ENCODE measurements at places on chromosomes 3 and 15.

GRCh38 chr15:37046876-37047614 is 53.3 kb downstream of the MEIS2 start:
- H3K4me3 ChIP-seq = no peak overlapping the region
- H3K27me3 ChIP-seq = no peaks in the 10 kb centered on the region
- H3K4me1 ChIP-seq = peaks cover 7% of the 10 kb centered on the region
- no peaks in the 10 kb centered on the region for H3K36me3 ChIP-seq

DNA sequence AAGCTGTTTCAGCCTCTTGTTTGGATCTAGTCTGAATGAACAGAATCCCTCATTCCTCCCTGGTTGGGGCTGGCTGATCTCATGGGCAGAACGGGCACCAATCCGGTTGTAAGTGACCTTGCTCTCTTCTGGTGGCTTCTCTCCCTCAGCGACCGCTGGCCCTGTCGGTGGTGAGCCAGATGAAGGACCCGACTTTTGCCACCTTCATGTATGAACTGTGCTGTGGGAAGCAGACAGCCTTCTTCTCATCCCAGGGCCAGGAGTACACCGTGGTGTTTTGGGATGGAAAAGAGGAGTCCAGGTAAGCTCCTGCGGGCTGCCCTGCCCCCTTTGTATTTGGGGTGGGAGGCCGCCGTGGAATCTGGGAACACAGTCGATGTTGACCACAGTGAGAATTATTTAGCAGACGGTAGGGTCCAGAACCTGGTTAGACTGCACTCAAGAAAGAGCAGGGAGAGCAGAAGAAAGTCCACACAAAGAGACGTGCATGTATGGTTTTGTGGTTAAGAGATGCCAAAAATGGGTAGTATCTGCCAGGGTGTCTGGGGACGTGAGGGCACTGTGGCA is 138.8 kb downstream of the LRRK1 start:
- DNase-seq = peak; percentile 46
- H3K4me1 ChIP-seq = no peaks in the 10 kb centered on the region
- no peaks in the 10 kb centered on the region for H3K27me3 ChIP-seq
- H3K4me3 ChIP-seq = no peak overlapping the region
- H3K36me3 ChIP-seq = peaks cover 50% of the 10 kb centered on the region

GRCh38 chr3:49428752-49429080 is 408 bp downstream of the NICN1 start:
- no peaks in the 10 kb centered on the region for H3K4me1 ChIP-seq
- peak overlapping the region; percentile 65 for H3K27ac ChIP-seq
- peak overlapping the region; percentile 79 for H3K4me3 ChIP-seq
- no peak for DNase-seq
- no peaks in the 10 kb centered on the region for H3K36me3 ChIP-seq

DNA sequence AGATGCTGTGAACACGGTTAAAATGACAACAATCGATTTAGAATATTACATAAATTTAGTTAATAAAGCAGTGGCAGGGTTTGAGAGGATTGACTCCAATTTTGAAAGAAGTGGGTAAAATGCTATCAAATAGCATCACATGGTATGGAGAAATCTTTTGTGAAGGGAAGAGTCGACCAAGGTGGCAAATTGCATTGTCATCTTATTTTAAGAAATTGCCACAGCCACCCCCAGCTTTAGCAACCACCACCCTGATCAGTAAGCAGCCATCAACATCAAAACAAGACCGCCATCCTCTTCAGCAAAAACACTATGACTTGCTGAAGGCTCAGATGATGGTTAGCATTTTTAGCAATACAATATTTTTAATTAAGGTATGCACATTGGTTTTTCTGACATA is 5.7 kb upstream of the CCR5 start:
- DNase-seq = no peak
- no peak overlapping the region for H3K4me3 ChIP-seq
- H3K4me1 ChIP-seq = no peaks in the 10 kb centered on the region

DNA sequence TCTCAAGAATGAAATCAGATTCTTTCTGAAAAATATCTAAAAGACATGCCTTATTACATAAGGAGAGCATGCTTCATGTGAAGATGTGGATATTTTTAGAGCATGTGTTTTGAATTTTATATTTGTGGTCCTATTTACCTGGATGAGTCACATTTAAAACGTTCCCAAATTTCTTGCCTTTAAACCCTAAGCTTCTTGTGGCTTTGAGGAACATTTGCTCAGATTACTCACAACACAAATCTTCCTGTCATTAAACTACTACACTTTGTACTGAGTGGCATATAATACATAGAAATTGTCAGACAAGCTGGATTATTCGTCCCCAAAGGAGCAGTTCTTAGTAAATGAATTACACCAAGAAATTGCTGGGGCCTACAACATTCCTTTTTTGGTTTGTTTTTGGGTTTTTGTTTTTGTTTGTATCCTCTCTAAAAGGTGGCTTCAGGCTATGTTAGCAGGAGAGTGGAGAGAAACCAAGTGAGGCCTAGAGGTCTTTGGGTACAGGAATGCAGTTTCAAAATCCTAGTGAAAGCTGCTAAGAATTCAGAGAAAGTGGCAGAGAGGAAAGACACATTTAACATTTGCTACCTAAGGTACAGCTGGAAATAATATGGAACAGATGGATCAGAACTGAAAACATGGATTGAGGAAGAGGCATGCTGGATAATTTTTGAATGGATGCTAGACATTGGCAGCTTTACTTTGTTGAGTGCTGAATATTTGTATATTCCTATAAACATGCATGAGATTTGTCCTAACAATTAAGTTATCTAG is 128.1 kb downstream of the RPL22L1 start:
- H3K27ac ChIP-seq = peak overlapping the region; percentile 91
- DNase-seq = no peak
- H3K4me3 ChIP-seq = no peak overlapping the region
- H3K27me3 ChIP-seq = no peaks in the 10 kb centered on the region

DNA sequence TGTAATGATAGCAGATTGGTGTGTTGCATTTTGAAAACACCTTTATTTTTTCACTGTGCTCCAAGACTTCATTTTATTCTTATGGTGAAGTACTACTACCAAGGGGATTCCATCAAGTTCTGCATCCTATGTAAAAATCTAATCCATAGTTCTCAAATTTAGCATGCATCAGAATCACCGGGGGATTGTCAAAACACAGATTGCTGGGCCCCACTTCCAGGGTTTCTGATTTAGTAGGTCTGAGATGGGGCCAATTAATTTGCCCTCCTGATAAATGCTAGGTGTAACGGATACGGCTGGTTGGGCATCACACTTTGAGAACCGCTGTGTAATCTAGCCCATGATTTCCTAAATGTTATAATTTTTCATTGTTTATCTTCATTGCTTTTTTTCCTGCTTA is 692 bp downstream of the ZWILCH start:
- H3K27me3 ChIP-seq = no peaks in the 10 kb centered on the region
- H3K36me3 ChIP-seq = peaks cover 59% of the 10 kb centered on the region
- H3K27ac ChIP-seq = peak overlapping the region; percentile 87
- H3K4me3 ChIP-seq = peak overlapping the region; percentile 85
- peaks cover 14% of the 10 kb centered on the region for H3K4me1 ChIP-seq

DNA sequence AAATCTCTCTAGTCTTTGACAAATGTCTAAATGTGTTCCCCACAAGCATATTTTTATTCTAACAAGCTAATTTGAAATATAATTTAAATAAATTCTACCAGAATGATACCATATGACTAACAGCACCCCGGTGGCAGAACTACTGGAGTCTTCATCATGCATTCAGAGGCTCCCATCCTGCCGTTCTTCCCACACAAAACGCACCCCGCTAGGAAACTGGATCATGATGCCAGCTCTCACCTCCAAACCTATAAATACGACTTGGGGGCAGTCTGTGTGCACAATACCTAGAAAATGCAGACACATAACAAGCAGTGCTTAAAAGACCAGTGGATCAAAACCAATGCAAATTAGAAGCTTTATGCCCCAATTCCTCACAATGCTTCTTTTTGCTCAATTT is 8.5 kb downstream of the HOMER2 start:
- no peak overlapping the region for H3K27ac ChIP-seq
- H3K27me3 ChIP-seq = no peaks in the 10 kb centered on the region
- peaks cover 24% of the 10 kb centered on the region for H3K4me1 ChIP-seq
- no peak for DNase-seq

DNA sequence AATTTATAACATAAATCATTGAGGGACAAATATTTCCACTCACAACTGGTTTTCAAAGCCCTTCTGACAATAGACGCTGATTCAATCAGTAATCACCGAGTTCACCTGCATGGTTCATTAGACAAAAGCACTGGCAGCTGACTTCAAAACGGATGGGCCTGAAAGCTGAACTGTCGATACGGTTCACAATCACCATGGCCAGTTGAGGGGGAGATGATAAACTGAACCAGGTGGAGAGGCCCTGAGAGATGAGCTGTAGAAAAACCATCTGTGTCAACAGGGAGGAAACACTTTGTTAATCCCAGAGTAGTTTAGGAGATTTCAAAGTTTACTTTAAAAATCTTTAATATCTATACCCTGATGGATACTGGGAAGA is 75.0 kb downstream of the PEX5L start:
- H3K4me1 ChIP-seq = peaks cover 3% of the 10 kb centered on the region
- DNase-seq = no peak
- no peak overlapping the region for H3K27ac ChIP-seq
- no peaks in the 10 kb centered on the region for H3K36me3 ChIP-seq

GRCh38 chr15:62931650-62932049 is 110.9 kb upstream of the TPM1 start:
- H3K4me3 ChIP-seq = no peak overlapping the region
- no peaks in the 10 kb centered on the region for H3K27me3 ChIP-seq
- DNase-seq = no peak

GRCh38 chr3:89238846-89239245 is 131.4 kb downstream of the EPHA3 start:
- no peak for DNase-seq
- no peaks in the 10 kb centered on the region for H3K4me1 ChIP-seq
- H3K4me3 ChIP-seq = no peak overlapping the region
- H3K36me3 ChIP-seq = no peaks in the 10 kb centered on the region

- H3K4me1 ChIP-seq = no peaks in the 10 kb centered on the region
- H3K4me3 ChIP-seq = no peak overlapping the region
- DNase-seq = no peak
- H3K27ac ChIP-seq = no peak overlapping the region
- no peaks in the 10 kb centered on the region for H3K36me3 ChIP-seq
Measured at GRCh38 chr15:86912661-86913060, 833.0 kb downstream of the AGBL1 start.

DNA sequence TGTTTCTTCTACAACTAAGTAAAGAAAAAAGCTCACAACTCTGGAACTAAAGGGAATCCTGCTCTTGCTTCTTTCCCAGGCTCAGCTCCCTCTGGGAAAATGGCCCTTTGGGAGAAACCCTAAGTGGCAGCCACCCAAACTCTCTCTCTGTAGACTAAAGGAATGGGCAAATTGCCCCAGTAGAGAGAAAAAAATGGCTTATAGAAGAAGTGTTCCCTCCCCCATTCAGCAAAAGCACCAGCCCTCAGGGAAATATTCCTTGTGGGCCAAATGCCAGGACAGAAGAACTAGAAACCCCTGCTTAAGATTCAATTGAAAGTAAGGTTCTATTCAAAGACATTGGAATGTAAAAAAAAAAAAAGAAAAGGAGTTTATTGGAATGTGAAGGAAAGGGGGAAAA is 603.7 kb upstream of the ALCAM start:
- no peak overlapping the region for H3K4me3 ChIP-seq
- H3K4me1 ChIP-seq = no peaks in the 10 kb centered on the region
- DNase-seq = no peak
- no peaks in the 10 kb centered on the region for H3K36me3 ChIP-seq
- H3K27ac ChIP-seq = no peak overlapping the region

- no peak overlapping the region for H3K27ac ChIP-seq
- H3K4me3 ChIP-seq = no peak overlapping the region
- H3K27me3 ChIP-seq = no peaks in the 10 kb centered on the region
- H3K36me3 ChIP-seq = no peaks in the 10 kb centered on the region
- DNase-seq = no peak
Measured at GRCh38 chr3:123640740-123641462, 56.0 kb upstream of the HACD2 start.

DNA sequence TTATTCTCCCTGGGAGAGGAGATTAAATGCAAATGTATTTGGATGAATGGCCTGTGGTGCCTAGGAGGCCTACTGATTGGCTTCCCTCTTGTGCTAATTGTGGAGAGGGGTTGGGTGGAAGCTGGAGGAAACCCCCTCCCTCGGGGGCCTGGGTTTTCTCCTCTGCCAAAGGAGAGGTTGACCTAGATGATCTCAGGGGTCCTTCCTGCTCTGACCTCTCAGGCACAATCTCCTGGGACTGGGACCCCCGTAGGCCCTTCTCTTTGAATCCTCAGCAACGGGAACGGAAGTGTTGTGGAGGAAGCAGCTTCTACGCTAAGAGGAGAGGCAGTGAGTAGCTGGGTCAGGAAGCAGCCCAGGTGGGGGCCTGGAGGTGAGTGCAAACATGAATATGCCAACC is 40.5 kb upstream of the MAGEF1 start:
- no peak overlapping the region for H3K27ac ChIP-seq
- no peaks in the 10 kb centered on the region for H3K36me3 ChIP-seq
- DNase-seq = no peak
- peaks cover 6% of the 10 kb centered on the region for H3K4me1 ChIP-seq
- no peak overlapping the region for H3K4me3 ChIP-seq
- no peaks in the 10 kb centered on the region for H3K27me3 ChIP-seq

GRCh38 chr15:94535298-94536048 is 304.1 kb downstream of the MCTP2 start:
- no peaks in the 10 kb centered on the region for H3K27me3 ChIP-seq
- H3K36me3 ChIP-seq = no peaks in the 10 kb centered on the region
- H3K4me3 ChIP-seq = no peak overlapping the region
- H3K27ac ChIP-seq = no peak overlapping the region
- DNase-seq = no peak

DNA sequence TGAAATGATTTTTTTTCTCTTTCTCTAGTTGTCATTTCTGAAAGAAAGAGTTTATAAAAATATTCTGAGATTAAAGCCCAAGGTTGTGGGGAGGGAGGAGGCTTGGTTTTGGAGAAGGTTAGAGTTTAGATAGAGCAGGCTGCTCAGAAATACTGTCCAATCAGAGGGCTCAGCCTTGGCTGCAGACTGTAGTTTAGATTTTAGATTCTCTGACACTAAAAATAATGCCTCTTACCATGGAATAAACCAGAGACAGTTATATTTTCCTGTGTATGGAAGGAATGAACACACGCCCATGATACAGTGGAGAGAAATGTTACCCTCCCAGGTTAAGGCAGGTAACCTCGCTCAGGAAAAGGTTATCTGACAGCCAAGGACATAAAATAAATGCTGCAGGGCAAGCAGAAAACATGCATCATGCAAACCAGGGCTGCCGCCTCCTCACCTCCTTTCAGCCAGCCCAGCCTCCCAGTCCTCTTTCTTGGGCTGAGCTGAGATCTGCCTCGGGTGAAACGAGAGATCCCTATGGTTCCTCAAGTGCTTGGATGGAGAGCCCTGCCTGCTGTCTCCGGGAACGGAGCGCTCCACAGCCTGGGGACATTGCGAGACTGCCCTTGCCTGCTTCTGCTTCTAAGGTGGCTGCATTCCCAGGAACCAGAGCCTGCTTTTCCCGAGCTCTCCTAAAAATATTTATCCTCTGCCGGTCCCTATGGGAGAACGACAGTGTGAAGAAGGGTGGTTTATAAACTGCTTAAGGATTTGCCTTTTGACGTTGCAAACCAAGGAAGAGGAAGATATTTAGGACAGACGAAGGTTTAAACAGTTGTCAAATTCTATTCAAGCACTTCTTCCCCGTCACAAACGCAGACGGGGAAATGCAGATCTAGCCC is 848 bp downstream of the NCEH1 start:
- no peaks in the 10 kb centered on the region for H3K36me3 ChIP-seq
- peak overlapping the region; percentile 77 for H3K27ac ChIP-seq
- peaks cover 26% of the 10 kb centered on the region for H3K4me1 ChIP-seq
- no peak for DNase-seq
- H3K4me3 ChIP-seq = peak overlapping the region; percentile 59
